NCI-H1417 (cell line): ENCODE measurements at places on chromosomes 3 and 15.

GRCh38 chr15:35986191-35986721 lies 440.3 kb upstream of the DPH6 start:
- no peak for DNase-seq

DNA sequence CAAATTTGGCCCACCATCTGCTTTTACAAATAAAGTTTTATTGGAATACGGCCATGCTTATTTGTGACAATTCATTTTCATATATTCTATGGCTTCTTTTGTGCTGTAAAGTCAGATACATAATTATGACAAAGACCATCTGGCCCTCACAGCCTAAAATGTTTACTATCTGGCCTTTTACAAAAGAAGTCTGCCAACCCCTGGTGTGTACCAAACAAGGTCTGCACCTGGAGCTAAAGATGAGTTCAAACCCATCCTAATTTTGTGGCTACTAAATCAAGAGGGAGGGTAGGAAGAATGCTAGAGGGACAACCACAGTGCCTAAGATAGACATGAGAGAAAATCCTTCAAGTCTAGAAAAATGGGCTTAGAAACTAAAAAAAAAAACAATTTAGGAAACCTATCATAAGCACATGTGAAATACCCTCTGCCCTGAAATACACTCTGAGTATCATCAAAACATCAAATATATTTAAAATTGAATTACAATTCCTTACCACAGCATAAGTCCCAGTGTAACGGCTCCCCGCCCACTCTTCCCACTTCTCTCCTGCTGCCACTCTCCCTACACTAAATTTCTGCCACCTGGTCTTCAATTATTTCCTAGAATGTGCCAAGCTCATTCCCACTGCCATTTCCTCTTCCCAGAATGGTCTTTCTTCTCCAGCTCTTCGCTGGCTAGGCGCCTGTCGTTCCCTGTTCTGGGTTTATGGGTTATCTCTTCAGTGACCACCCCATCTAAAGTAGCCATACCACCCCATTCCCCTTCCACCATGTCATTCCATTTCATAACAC lies 950.7 kb upstream of the CFAP20DC start:
- peak; percentile 58 for DNase-seq

- DNase-seq, result peak; percentile 7
Measured at GRCh38 chr15:61681676-61682075, 378.6 kb downstream of the VPS13C start.

- no peak for DNase-seq
Measured at GRCh38 chr15:57931570-57931969, 133.9 kb downstream of the ALDH1A2 start.

DNA sequence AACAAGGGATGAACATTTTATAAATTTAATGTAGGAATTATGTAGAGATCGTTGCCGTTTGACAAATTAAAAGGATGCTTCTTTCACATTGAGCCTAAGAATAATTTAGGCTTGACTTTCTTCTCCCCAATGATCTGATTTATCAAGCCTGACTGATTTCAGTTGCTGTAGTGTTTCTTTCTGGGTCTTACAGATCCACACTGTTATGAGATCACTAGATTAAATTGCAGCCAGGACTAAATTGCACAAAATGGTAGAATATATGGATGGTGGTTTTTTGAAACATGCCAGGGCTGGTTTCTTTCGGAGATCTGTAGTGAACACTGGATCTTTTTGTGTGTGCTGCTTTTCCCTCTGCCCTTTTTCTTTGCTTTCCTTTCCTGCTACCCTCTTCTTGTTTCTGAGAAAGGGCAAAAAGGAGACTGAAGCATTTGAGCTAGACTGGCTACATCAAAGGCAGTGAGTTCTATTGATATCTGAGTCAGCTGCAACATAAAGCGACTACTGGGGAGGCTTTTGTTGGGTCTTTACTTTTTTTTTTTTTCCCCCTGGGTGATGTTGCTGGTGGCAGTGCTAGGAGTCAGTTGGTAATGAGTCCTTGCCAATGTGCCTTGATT lies 83.0 kb downstream of the AKAP13 start:
- no peak for DNase-seq

DNA sequence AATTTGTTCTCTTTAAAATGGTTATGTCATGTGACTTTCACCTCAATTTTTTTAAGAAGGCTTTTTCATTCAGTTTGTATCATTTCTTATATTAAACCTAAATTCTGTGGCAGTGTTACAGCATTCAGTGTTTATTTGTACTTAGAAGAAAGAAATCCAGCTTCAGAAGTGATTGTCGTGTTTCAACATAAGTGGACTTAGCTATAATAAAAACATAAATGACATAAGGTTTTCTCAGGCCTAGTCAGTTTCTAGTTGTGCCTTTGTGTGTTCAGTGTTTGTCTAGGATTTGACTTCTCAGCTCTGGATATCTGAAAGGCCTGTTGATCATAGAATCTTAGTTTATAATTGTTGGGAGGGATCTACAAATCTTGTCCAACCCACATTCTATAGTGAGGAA lies 80.5 kb downstream of the STT3B start:
- no peak for DNase-seq

DNA sequence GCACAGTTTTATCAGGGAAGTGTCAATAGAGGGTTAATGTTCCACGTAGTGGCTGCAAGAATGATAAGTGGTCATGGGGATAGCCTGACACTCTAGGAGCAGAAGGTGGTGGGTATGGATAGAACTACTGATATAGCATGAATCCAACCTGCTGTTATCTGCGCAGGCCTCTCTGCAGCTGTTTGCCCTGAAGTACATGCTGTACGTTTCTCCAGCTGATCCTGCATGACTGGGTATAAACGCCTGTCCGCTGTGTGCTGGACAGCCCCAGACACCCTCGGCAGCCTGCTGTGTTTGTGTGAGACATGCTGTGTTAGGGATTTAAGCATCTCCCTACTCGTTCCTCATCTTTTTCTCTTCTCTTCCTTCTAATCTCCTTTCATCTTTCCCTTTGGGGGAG lies 87.1 kb downstream of the LPP start:
- DNase-seq, result no peak

DNA sequence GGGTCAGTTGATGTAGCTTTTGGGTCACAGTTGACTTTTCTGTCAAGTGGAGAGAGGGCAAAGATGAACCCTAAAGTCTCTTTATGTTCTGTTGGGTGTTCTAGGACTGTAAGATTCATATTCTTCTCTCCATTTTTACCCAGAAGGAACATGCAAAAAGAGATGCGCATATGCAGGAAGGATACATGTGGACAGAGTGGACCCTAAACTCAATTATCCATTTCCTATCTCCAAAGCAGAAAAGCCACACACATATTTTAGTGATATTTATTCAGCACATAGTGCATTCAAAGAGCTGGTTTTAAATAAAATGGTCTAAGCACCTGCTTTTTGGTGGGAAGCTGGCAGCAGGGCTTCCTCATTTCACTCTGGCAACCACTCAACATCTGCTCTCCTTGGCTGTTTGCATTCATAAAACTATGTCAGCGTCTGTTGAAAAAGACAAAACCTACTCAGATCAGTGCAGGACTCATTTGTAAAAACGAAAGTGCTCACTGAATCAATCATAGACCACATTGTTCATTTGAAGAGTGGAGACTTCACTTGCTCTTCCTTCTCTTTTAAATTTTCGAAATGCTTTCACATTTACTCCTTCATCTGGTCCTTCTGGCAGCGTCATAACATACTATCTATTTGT lies 96.6 kb downstream of the SEMA6D start:
- peak; percentile 9 for DNase-seq

DNA sequence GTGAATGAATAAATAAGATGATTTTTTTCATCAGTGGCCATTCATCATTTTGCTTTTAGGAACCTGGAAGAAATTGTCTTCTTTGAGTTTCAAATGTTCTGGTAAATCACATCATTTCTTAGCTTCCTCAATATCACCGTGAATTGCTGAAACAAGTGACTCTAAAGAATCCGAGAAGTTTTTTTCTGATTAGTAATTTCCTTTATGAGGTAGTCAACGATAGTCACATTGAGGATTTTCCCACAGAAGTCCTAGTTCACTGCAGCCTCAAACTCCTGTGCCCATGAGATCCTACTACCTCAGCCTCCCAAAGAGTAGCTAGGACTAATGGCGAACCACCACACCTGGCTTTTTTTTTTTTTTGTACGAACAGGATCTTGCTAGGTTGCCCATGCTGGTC lies 3.6 kb upstream of the TMPRSS7 start:
- no peak for DNase-seq

DNA sequence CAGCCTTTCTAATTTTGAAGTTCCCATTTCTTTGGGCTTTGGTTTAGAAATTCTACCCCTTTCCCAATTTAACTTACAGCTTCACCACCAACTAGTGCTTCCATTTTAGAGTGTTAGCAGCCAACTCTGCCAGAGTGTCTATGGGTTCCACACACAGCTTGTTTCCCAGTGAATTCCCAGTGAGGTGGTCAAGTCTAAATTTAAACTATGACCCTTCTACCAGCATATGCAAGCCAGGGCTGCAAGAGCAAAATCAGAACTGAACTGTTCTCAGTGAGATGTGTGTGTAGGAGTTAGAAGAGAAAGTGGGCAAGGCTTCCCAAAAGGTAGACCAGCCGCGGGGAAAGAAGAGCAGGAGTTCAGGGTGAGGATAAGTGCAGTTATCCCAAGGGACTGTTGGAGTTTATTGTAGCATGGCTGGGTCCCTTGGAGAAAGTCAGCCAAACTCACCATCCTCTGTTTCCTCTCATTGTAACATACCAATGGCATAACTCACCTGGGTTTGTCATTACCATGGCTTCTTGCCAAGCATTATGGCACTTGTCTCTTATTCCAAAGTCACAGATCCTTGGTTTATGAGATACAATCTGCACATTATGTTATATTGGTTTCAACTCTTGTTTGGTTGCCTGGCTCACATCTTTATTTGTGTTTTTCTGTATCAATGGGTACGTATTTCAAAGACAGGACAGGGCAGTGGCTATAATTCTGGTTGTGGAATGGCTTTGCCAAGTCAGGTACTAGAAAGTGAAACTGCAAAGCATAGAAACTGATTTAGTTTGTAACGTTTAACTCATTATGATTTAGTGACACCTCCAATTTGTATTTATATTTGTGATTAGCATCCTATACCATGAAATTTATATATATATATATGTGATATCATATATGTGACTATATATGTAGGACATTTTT lies 130.2 kb upstream of the UMPS start:
- no peak for DNase-seq

DNA sequence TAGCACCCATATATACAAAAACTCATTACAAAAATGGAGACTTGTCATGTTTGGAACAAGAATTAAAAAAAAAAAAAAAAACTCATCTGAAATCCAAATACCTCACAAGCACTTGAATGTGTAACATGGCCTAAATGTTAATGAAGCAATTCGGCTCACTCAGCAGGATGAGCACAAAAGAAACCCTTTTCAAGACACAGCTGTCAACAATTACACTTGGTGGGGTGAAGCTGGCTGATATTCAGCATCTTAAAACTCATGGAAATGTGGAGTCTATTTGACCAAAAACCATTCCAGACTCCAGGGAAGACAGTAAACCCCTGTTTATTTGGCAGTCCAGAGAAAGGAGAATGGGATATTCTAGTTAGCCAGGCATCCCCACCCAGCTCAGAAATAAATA lies 205.4 kb upstream of the TSC22D2 start:
- peak; percentile 56 for DNase-seq

GRCh38 chr15:36921484-36922091 lies 178.8 kb downstream of the MEIS2 start:
- DNase-seq, result no peak

- DNase-seq, result no peak
Measured at GRCh38 chr15:92663250-92663951, 7.8 kb upstream of the FAM174B start.

DNA sequence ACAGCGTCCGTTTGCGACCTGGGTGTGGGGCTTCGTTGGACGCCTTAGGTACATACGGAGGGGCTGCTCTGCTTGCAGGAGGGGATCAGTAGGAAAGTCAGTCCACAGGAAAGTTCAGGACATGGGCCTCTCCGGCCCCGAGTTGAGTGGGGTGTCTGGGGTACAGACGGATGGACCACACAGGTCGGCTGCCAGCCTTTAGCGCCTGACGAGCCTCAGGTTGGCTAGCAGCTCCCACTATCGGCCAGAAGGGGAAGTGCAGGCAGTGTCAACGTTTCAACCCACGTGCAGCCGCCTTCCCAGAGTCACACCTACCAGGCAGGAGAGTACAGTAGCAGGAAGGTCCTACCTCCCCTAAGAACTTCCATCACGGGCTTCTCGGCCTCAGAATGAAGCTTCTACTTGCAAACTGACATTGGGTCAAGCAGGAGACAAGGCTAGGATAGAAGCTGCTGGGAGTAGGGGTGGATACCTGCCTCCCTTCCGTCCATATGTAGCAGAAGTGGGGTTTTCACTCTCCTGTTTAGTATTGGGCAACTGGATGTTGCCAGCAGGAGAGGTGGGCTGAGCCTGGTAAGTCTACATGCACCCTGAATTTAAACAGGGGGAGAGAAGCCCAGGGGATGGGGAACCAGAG lies 1.8 kb upstream of the SCN5A start:
- DNase-seq, result peak; percentile 51

DNA sequence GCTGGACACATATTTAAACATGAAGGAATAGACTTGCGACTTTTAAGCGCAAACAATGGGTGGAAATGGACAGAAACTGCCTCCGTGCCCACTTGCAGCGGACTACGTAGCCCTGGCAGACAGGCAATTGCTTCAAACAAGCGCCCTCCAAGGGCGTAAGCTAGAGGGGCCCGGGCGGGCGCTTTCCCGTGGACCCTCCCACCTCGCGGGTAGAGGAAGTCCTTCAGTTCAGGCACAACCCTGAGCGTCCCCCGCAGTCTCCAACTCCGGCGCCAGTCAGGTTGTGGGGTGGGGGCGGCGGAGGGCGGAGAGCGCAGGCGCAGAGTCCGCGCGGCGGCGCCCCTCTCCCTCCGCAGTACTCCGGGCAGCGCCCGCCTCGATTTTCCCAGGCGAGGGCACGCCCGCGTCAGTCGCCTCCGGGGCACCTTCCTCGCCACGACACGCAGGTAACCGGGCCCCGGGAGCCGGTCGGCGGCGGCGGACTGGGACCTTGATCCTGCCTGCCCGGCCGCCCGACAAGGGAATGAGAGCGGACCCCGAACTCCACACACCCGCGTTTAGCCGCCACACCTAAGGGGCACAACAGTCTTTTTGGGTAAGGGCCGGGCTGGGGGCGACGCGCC lies at the start of gene SLC35G2:
TSS of gene SLC35G2 (plus strand) at position 358 of the 623 bp plus-strand sequence. CDS start 35,335 bp downstream, outside the sequence.
- DNase-seq, result peak; percentile 93

- DNase-seq, result peak; percentile 75
Measured at GRCh38 chr3:50445919-50446318, 57.5 kb downstream of the CACNA2D2 start.

- peak; percentile 74 for DNase-seq
Measured at GRCh38 chr3:74410276-74410941, 204.1 kb downstream of the CNTN3 start.

DNA sequence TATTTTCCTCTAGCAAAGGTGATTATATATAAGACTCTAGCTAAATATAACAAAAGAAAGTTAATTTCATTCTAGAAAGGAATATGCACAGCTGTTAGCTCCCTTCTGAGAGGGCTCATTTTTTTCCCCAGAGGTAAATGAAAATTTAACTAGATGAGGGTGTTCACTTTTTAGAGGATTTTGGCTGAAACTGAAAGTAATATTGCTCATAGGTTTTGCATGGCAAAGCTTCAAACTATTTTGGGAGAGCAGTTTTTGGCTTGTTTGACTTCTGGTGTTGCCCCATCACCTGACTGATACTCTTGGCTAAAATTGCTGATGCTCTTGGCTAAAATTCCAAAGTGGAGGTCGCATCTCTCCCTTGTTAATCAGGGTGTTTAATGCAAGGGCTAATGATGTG lies 311.9 kb downstream of the EDEM1 start:
- DNase-seq, result no peak
